HCT116 (cell line): ENCODE measurements at places on chromosomes 16 and 17. TPM values are rescaled to one million over a fixed set of nuclear protein-coding genes. Genes with fewer than 3 reads are reported as not detected.
A peak's percentile ranks its signal among the peaks of the same experiment; 100 is the strongest.

DNA sequence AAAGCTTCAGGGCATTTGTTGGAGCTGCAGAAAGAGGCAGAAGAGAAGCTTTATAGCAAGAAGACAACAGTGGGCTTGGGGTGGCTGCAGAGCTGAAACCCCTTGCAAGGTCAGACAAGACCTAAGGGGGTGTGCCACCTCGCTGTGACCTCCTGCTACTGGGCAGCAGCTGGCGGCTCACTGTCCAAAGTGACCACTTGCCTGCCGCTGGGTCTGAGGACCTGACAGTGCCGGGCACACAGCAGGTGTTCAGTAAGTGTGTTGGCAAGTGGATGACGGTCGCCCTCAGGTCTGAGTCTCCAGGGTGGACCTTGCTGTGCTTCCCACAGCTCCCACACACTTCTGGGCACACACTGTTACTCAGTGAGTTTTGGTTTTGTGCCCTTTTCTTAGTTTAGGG lies 336.5 kb downstream of the C16orf95 start:
- no peak overlapping the region for H3K27ac ChIP-seq
- no peaks in the 10 kb centered on the region for H3K36me3 ChIP-seq
- DNase-seq, result no peak
- peaks cover 9% of the 10 kb centered on the region; the same call in 1 of the 2 replicates for H3K27me3 ChIP-seq

- no peak overlapping the region for H3K4me3 ChIP-seq
- DNase-seq, result peak; percentile 42
- H3K4me1 ChIP-seq, result peaks cover 6% of the 10 kb centered on the region; the same call in 1 of the 2 replicates
- H3K36me3 ChIP-seq, result no peaks in the 10 kb centered on the region
- H3K27me3 ChIP-seq, result no peaks in the 10 kb centered on the region
Observed at GRCh38 chr16:67428146-67428731, 2.7 kb upstream of the HSD11B2 start.

DNA sequence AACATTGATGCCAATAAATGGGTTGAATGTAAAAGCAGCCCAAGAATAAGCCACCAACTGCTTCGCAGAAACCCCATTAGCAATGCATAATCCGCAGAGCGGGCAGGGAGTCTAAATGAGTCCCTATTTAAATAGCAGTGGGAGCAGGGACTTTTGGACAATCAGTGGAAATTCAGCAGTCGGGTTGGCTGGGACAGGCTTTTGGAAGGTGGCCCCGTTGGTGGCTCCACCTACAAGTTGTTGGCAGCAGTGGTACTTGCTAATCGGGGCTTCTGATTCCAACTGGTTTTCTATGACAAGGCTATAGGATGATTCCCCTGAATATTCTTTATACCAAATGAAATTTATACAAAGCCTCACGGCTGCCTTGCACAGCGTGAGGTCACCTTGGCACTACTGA lies 86.3 kb downstream of the WDR59 start:
- DNase-seq, result no peak
- H3K27ac ChIP-seq, result no peak overlapping the region

- H3K4me1 ChIP-seq, result no peaks in the 10 kb centered on the region
- no peak overlapping the region for H3K27ac ChIP-seq
- DNase-seq, result no peak
- peaks cover 9% of the 10 kb centered on the region; the same call in 1 of the 2 replicates for H3K27me3 ChIP-seq
- no peaks in the 10 kb centered on the region for H3K36me3 ChIP-seq
- no peak overlapping the region for H3K4me3 ChIP-seq
Observed at GRCh38 chr16:49466881-49467280, 93.3 kb downstream of the C16orf78 start.

- peaks cover 16% of the 10 kb centered on the region for H3K4me1 ChIP-seq
- H3K27ac ChIP-seq, result peak overlapping the region; percentile 86
- H3K36me3 ChIP-seq, result peaks cover 5% of the 10 kb centered on the region; the same call in 1 of the 2 replicates
- no peak for DNase-seq
Observed at GRCh38 chr16:88651989-88652761, 1.3 kb upstream of the CYBA start.

DNA sequence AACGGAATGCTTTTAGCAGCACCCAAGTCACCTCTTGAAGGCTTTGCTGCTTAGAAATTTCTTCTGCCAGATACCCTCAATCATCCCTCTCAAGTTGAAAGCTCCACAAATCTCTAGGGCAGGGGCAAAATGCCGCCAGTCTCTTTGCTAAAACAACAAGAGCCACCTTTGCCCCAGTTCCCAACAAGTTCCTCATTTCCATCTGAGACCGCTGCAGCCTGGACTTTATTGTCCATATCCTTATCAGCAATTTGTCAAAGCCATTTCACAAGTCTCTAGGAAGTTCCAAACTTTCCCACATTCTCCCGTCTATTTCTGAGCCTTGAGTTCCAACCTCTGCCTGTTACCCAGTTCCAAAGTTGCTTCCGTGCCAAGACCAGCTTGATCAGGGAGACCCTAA lies 27.4 kb downstream of the TMC6 start:
- no peaks in the 10 kb centered on the region for H3K27me3 ChIP-seq
- no peak overlapping the region for H3K4me3 ChIP-seq
- H3K36me3 ChIP-seq, result peaks cover 15% of the 10 kb centered on the region
- no peak for DNase-seq
- no peak overlapping the region for H3K27ac ChIP-seq
- no peaks in the 10 kb centered on the region for H3K4me1 ChIP-seq

GRCh38 chr17:61157246-61157886 lies 242.3 kb upstream of the TBX2 start:
- H3K27me3 ChIP-seq, result no peaks in the 10 kb centered on the region
- DNase-seq, result no peak
- H3K27ac ChIP-seq, result no peak overlapping the region
- H3K4me3 ChIP-seq, result no peak overlapping the region
- H3K4me1 ChIP-seq, result no peaks in the 10 kb centered on the region
- no peaks in the 10 kb centered on the region for H3K36me3 ChIP-seq

The RAD51D gene
- 12.9 TPM for total RNA-seq

The CRK gene
- 55.5 TPM for total RNA-seq

The ZNF232 gene
- 11.1 TPM for total RNA-seq
